ENCODE measurements at places on chromosomes 1 and 21. TPM values are rescaled to one million over a fixed set of nuclear protein-coding genes. Genes with fewer than 3 reads are reported as not detected.

GRCh38 chr1:206144605-206145004 is 27.4 kb upstream of the AVPR1B start:
- no peak for DNase-seq

GRCh38 chr1:54810153-54810942 is 9.2 kb upstream of the TTC22 start:
- DNase-seq, result peak; percentile 46

Gene MXRA8
- 224 TPM for total RNA-seq

DNA sequence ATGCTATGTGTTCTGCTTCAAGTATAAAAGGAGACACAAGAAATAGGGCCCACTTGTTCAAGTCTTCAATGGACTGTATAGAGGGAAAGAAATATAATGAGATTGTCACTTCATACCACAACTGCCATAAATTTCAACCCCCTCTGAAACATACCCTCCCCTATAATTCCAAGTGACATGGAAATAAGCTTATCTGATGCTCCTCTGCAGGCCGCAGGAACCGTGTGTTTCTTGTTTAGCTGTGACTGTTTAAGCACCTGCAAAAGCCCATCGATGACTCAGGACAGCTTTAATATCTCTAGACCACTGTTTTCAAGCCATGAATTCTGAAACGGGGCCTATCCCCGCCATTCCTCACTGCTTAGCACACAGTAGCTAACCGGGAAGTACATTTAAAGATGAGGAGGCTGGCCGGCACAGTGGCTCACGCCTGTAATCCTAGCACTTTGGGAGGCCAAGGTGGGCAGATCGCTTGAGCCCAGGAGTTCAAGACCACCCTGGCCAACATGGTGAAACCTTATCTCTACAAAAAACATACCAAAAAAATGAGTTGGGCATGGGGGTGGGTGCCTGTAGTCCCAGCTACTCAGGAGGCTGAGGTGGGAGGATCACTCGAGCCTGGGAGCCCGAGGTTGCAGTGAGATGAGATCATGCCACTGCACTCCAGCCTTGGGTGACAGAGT is 4.2 kb downstream of the HLCS start:
- DNase-seq, result no peak

- DNase-seq, result no peak
These were observed 258.1 kb downstream of the HHAT start for GRCh38 chr1:210586771-210587170.

Gene PLCH2
- not detected for total RNA-seq

- peak; percentile 25 for DNase-seq
These were observed 53.8 kb upstream of the SYT14 start for GRCh38 chr1:209884249-209884648.

Gene PRKACB
- total RNA-seq, result 51.7 TPM
